Vagina (tissue), 2 donors: ENCODE measurements at places on chromosomes 6 and 20. TPM values are rescaled to one million over a fixed set of nuclear protein-coding genes. Genes with fewer than 3 reads are reported as not detected.

DNA sequence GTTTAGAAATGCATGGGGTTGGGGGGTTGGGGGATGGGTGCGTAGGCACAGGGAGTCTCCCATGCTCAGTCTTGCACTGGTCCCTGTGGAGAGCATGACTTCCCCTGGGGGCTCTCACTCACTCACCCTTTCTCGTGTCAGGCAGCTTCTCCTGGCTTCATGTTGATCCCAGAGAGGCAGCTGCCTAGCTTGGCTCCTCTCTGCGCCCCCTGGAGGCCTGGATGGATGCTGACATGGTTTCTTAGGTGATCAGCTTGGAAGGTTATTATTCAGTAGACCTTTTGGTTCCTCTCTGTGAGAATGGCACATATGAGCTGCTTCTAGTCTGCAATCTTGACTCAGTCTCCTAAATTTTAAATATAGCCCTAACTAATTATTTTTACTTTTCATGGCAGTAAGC is 109.3 kb upstream of the FAM83B start:
- no peak for DNase-seq

The EPM2A gene
- total RNA-seq = 14.0 TPM

DNA sequence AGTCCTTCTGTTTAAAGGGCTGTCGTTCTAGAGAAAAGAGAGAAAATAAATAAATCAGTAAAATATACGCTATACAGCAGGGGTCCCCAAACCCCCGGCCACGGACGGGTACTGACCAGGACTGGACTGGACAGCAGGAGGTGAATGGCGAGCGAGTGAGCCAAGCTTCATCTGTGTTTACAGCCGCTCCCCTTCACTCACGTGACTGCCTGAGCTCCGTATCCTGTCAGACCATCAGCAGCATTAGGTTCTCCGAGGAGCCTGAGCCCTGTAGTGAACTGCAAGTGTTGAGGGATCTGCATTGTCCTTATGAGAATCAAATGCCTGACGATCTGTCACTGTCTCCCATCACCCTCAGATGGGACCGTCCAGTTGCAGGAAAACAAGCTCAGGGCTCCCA is 76.5 kb downstream of the ZNF217 start:
- no peak for DNase-seq

The KCNK15 gene
- 1.5 TPM for total RNA-seq

GRCh38 chr6:15573384-15573783 is 89.4 kb downstream of the DTNBP1 start:
- DNase-seq = no peak

The ADGRB3 gene
- total RNA-seq = 2.7 TPM

The PLG gene
- total RNA-seq = not detected

The E2F3 gene
- 4.4 TPM for total RNA-seq

The RAET1L gene
- total RNA-seq = 8.3 TPM

GRCh38 chr20:23340524-23340923 is 10.1 kb upstream of the NXT1 start:
- DNase-seq = no peak

The ZNF133 gene
- total RNA-seq = 20.6 TPM

The MOXD1 gene
- total RNA-seq = 16.0 TPM

DNA sequence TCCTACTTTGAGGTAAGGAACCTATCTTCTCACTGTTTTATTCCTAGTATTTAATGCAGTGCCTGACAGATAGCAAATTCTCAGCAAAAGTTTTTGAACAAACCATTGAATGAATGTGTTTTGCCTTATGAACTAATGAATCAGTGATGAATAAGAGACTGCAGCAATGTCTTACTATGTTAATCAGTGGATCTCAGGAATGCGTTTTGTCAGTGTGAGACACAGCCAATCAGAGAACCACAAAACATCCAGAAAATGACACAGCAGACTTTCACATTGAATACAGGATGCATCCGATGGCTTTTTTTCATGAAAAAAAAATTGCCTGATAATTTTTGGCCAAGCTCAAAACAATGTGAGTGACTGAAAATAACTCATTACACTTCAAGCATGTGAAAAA is 270.5 kb downstream of the BMP2 start:
- DNase-seq = no peak

The HLA-DRB5 gene
- 4.7 TPM for total RNA-seq

The PSMB8 gene
- 31.9 TPM for total RNA-seq

DNA sequence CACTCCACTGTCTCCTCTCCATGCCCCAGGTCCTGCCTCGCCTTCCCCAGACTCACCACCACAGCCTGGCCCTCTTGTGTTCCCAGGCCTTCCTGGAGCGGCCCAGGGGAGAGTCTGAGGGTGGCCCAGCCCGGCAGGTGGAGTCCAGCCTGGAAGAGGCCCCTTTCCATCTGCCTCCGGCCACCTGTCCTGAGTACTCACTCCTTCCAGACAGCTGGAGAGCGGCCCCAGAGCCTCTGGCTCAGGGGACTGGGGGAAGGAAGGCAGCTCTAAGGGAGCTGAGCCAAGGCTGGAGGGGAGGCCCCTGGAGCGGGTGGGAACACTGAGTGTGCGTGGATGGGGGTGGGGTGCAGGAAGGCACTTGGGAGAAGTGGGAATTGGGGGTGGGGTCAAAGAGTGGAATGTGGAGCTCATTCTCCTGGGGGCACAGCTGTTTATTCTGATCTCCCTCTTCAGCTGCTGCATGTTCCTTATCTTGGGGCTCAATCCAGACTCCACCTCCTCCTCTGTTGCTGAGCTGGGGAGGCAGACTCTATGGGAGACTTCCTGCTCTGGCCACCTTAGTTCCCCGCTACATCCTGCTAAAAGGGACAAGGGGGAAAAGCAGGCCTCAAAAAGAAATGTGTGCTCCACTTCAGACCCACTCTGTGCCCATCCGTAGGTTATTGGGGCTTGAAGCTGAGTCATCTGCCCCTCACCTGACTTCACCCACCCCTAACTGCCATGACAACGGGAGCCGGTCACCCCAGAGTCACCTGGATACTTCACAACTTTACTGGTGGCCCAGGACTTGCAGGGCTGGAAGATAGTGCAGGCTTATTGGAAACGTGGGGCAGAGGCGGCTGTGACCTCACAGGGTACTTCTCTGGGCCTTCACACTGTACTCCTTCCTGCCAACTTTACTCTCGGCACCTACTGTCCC is 19.5 kb upstream of the TAF8 start:
- DNase-seq = no peak

The ABCC10 gene
- total RNA-seq = 22.8 TPM

The CAPN11 gene
- 2.0 TPM for total RNA-seq

DNA sequence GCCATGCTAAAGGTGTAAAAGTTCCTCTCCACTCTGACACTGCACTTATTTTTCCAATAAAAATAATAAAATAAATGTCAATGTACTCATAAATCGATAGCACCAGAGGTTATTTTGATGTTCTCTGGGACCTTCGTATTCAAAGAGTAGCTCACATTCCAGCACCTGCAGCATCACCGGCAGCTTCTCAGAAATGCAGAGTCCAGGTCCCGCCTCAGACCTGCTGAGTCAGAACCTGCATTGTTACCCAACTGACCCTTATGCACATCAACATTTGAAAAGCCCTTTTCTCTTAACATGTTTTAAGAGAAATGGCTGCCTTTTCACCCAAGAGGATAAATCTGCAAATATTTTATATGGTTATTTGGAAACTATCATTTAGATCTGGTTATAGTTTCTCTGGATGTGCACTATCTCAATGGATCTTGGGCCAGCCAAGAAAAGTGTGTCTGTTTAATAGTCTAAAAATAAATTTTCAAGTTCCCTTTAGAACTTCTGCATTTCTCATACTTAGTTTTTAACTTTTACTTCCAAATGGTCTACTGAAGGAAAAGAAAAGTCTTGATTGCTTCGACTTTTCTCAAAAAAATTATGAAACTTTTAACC is 216.2 kb upstream of the PRDM1 start:
- DNase-seq = no peak

DNA sequence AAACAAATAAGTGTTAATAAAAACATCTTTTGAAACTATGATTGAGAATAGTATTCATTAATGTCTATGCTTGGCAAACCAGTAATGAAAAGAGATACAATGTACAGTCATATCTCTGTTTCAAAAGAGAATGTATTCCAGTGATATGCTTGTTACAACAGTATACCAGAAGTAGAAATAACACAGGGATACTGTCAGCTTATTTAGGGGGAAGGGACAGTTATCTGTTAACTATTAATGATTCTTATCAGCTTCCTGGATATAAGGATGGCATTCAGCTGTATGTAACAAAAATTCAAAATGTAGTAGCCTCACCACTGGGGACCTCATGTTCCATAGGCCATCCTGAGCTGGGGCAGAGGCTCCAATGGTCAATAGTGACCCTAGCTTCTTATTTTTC is 103.8 kb upstream of the TBX18 start:
- no peak for DNase-seq

The TXLNB gene
- total RNA-seq = 0.49 TPM

GRCh38 chr20:47501116-47501481 is 588 bp upstream of the NCOA3 start:
- DNase-seq = no peak

DNA sequence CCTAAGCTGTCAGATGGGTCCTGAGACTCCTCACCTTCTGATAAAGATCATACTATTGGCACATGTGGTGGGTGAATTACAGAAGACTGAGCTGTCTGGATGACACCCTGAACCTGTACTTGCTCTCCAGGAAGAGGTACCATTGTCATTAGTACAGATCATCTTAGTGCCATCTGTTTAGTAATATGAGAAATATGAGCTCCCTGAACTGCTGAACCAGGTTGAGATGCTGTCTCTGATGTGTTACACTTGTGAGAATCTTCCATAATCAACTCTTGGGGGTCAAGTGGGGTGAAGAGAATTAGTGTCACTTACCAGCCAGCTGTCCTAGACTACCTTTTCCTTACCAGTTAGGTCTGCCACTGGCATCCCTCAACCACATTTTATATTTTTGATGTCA is 531.0 kb downstream of the EPHA7 start:
- no peak for DNase-seq

- no peak for DNase-seq
These were observed 1.3 kb upstream of the SLC35D3 start for GRCh38 chr6:136920671-136921380.

- no peak for DNase-seq
These were observed 68.8 kb downstream of the TMEM170B start for GRCh38 chr6:11606332-11606731.

The SENP6 gene
- total RNA-seq = 78.8 TPM

DNA sequence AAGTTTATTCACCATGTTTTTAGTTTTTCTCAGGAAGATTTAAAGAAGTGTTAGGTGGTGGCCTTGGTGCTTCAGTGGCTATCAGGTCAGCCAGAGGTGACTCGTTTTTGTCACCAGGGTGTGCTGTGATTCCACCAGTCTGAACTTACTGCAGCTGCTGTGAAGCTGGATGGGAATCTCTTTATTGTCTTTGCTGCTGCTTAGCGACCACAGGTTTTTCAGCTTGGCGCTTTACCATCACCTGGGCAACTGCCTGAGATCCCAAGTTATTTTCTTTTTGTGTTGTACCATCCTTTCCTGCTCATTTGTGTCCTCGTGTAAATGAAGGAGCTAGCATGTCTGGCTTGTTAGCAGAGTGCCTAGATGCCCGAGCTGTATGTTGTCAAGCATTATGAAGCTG is 146.9 kb downstream of the MACROD2 start:
- DNase-seq = no peak

The SLC12A5 gene
- total RNA-seq = not detected

- DNase-seq = no peak
These were observed 55.4 kb downstream of the GRM4 start for GRCh38 chr6:34090529-34090928.

GRCh38 chr6:42185597-42185996 is 9.2 kb downstream of the GUCA1B start:
- DNase-seq = no peak

DNA sequence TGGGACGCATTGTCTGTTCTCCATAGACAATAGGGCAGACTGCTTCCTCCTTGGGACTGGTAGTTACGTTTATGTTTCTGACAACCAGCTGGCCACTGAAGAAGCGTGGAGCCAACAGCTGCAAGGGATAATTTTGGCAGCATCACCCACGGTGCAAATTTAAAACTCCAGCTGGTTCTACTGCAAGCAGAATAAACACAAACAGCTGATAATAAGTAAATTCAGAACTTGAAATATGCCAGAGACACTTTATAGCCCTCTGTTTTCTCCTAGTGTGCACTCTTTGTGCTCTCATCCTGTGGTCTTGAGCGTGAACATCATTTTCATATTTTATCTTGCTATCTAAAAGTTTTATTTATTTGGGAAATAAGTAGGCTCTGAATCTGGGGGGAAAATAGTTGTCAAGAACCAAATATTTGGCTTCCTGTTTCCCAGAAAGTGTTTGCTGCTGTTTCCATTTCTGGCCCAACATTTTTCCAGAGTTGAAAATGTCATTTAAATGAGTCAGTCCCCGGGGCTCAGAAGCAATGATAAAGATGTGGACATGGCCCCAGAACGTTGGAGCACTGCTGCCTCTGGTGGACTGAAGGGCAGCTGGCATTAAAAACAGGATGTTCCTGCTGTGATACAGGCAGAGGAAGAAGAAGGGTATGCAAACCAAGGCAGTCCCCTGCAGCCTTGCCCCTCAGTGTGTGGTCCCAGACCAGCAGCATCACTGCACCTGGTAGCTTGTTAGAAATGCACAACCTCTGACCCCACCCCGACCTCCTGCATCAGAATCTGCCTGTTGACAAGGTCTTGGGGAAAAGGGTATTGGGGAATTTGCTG is 12.5 kb upstream of the THBD start:
- no peak for DNase-seq

GRCh38 chr6:87747646-87748045 is 45.6 kb upstream of the AKIRIN2 start:
- no peak for DNase-seq

The FAM217A gene
- total RNA-seq = not detected

DNA sequence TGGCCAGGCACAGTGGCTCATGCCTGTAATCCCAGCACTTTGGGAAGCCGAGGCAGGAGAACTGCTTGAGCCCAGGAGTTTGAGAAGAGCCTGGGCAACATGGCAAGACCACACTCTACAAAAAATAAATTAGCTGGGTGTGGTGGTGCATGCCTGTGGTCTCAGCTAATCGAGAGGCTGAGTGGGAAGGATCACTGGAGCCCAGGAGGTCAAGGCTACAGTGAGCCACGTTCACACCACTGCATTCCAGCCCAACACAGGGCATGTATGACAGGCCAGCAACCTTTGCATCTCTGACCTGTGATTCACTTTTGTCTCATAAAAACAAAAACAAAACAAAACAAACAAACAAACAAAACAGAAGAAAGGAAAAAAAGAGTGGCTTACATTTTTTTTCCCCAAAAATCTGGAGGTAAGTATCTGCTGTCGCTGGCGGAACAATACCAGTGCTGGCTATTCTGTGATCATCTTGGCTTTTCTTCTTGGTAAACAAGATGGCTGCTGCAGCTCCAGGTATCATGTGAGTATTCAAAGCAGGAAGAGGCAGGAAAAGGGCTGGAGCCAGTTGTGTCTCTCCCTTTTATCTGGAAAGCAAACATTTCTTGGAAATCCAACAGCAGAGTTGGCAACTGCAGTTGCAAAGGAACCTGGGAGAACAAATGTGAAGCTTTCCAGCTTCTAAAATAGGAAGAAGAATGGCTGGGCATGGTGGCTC is 40.4 kb upstream of the ZMYND8 start:
- no peak for DNase-seq

The SNAP91 gene
- 4.7 TPM for total RNA-seq

The TDRD6 gene
- total RNA-seq = 0.49 TPM

The PRL gene
- not detected for total RNA-seq

- DNase-seq = no peak
These were observed 12.3 kb downstream of the PXT1 start for GRCh38 chr6:36430351-36430750.

GRCh38 chr20:34415079-34415478 is 52.0 kb downstream of the ITCH start:
- DNase-seq = no peak

The VARS1 gene
- total RNA-seq = 39.8 TPM

The BPI gene
- total RNA-seq = not detected
